ENCODE measurements at places on chromosomes 1 and 21. TPM values are rescaled to one million over a fixed set of nuclear protein-coding genes. Genes with fewer than 3 reads are reported as not detected.
A peak's percentile ranks its signal among the peaks of the same experiment; 100 is the strongest.

DNA sequence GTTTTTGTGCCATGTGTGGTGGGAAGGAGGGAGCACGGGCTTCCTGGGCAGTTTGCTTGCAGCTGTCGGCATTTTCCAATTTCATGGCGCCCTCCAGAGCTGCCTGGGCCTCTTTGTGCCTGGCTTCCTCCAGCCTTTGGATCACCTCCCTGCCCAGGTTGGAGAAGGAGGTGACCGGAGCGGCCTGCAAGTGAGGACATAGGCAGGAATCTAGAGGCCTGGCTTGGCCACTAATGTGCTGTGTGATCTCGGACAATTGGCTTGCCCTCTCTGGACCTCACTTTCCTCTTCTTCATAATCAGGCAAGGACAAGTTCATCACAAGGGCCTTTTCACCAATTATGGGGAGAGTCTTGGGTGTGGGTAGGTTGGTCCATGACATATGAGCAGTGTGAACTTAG is 245.1 kb downstream of the MATN1 start:
- peak; percentile 5 for DNase-seq

- DNase-seq, result no peak
Measured at GRCh38 chr1:201737352-201738060, 91.5 kb upstream of the IPO9 start.

DNA sequence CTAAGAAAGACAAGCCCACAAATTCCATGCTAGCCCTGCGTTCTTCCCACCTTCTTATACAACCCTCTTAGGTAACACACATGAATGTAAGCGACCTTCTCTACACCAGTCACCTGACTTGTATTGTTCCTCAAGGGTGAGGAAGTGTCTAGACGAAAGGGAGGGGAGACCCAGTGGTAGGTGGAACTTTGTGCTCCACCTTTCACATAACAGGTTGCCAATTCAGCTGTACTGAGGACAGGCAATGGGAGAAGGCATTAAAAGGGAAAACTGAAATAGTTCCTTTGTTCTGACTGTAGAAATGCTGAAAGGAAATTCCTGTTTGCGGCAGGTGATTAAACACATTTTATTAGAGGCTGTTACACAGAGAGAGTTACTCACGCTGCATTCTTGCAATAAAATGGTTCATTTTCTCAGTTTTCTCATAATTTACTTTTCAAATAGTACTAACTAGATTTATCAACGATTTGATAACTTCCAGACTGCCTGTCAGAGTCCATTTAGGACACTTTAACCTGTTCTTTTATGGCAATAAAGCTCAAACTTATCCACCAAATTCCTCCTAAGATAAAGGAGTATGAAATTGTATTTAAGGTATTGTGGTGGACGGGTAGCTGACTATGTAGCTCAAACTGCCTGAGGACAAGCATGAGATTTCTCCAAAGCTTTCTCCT is 17.8 kb upstream of the CHRM3 start:
- no peak for DNase-seq

GRCh38 chr1:116067566-116067890 is 43.7 kb upstream of the MAB21L3 start:
- no peak for DNase-seq

GRCh38 chr1:226697929-226698544 is 41.0 kb downstream of the ITPKB start:
- DNase-seq, result no peak

GRCh38 chr1:118247593-118247992 is 62.6 kb upstream of the SPAG17 start:
- DNase-seq, result no peak

Gene S100A7
- total RNA-seq, result not detected

Gene FMO4
- 1.4 TPM for total RNA-seq

Gene SLFNL1
- total RNA-seq, result 0.29 TPM

Gene ACP6
- 19.4 TPM for total RNA-seq

Gene SLAMF7
- total RNA-seq, result 88.5 TPM

All from activated CD8-positive, alpha-beta T cell treated with anti-CD3 and anti-CD28 coated beads, Interleukin-2, amount 10 ng/mL, durations not matched to agents 7 days and 5 days (primary cell).